A549 treated with CpdA at 1 μM for 4 hours (cell line): ENCODE measurements at places on chromosomes 11 and 22. TPM values are rescaled to one million over a fixed set of nuclear protein-coding genes. Genes with fewer than 3 reads are reported as not detected.

Gene INSC
- total RNA-seq, result not detected in 5 replicates

Gene IGF2
- 1.3 to 3.3 TPM (median 1.9 TPM) in 5 replicates for total RNA-seq

Gene SERPING1
- 0.37 to 1.1 TPM (median 0.64 TPM) in 5 replicates for total RNA-seq

Gene RNF169
- total RNA-seq, result 4.3 to 7.5 TPM (median 5.1 TPM) in 5 replicates

Gene LRRN4CL
- 0.08 to 0.12 TPM (median 0.10 TPM) in 3 of 5 replicates, not detected in the others for total RNA-seq

Gene PHRF1
- total RNA-seq, result 28.0 to 34.8 TPM (median 34.2 TPM) in 5 replicates

Gene CCDC73
- total RNA-seq, result 0.02 to 0.10 TPM (median 0.04 TPM) in 4 of 5 replicates, not detected in the other

Gene ACRV1
- total RNA-seq, result not detected in 5 replicates

Gene CALCA
- 0.03 TPM in 1 of 5 replicates, not detected in the others for total RNA-seq

Gene APOL5
- not detected in 5 replicates for total RNA-seq

Gene ABCG4
- total RNA-seq, result 0.15 to 0.87 TPM (median 0.30 TPM) in 5 replicates

Gene DDIAS
- 16.9 to 21.9 TPM (median 18.7 TPM) in 5 replicates for total RNA-seq

Gene OR52E8
- total RNA-seq, result not detected in 5 replicates

Gene UFD1
- 93.2 to 102 TPM (median 100 TPM) in 5 replicates for total RNA-seq

Gene SLC17A6
- not detected in 5 replicates for total RNA-seq

Gene PAX6
- total RNA-seq, result 1.2 to 3.3 TPM (median 1.7 TPM) in 5 replicates

Gene OR5P2
- total RNA-seq, result not detected in 5 replicates

Gene INS
- not detected in 5 replicates for total RNA-seq

Gene ARHGAP8
- 1.3 to 2.6 TPM (median 1.8 TPM) in 5 replicates for total RNA-seq

Gene MYEOV
- total RNA-seq, result 99.6 to 113 TPM (median 112 TPM) in 5 replicates

Gene BTG4
- total RNA-seq, result 0.09 to 0.22 TPM (median 0.11 TPM) in 3 of 5 replicates, not detected in the others

Gene EWSR1
- 215 to 239 TPM (median 224 TPM) in 5 replicates for total RNA-seq

Gene TYR
- not detected in 5 replicates for total RNA-seq

Gene CD3E
- total RNA-seq, result not detected in 5 replicates

Gene CTTN
- total RNA-seq, result 209 to 237 TPM (median 220 TPM) in 5 replicates

Gene NFRKB
- total RNA-seq, result 10.8 to 14.8 TPM (median 13.2 TPM) in 5 replicates
